ENCODE measurements at places on chromosomes 1 and 21.
A peak's percentile ranks its signal among the peaks of the same experiment; 100 is the strongest.

GRCh38 chr1:6703016-6703415, 1.4 kb upstream of the DNAJC11 start:
- no peak for DNase-seq

- no peak for DNase-seq
These were observed 43.4 kb upstream of the NBPF3 start for GRCh38 chr1:21396516-21396915.

- DNase-seq = peak; percentile 97
These were observed at the start of gene DISP3 for GRCh38 chr1:11478571-11479374. DISP3 (plus strand) TSS chr1:11479155; CDS start chr1:11500993, 21,838 bp downstream.

GRCh38 chr1:91004145-91004544, 17.7 kb downstream of the ZNF644 start:
- no peak for DNase-seq

GRCh38 chr1:55038974-55039341, 390 bp upstream of the PCSK9 start:
- DNase-seq = no peak

- DNase-seq = no peak
These were observed 90.4 kb downstream of the INTS7 start for GRCh38 chr1:211944733-211945500.

Measured in K562 (cell line).